ENCODE measurements at places on chromosomes 7 and 10.

DNA sequence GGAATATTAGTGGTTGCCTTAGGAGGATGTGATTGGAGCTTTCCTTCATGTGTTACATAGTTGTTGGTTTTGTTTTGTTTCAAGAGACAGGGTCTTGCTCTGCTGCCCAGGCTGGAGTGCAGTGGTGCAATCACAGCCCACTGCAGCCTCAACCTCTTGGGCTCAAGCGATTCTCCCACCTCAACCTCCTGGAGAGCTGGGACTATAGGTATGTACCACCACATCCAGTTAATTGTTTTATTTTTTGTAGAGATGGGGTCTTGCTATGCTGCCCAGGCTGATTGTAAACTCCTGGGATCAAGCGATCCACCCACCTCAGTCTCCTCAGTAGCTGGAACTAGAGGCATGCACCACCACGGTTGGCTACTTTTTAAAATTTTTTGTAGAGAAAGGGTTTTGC is 86.1 kb downstream of the RABGEF1 start:
- no peak for DNase-seq

- no peak for DNase-seq
Observed at GRCh38 chr10:123156078-123156477, 1.9 kb downstream of the BUB3 start.

- no peak for DNase-seq
Observed at GRCh38 chr10:96951954-96952353, 119.9 kb downstream of the LCOR start.

DNA sequence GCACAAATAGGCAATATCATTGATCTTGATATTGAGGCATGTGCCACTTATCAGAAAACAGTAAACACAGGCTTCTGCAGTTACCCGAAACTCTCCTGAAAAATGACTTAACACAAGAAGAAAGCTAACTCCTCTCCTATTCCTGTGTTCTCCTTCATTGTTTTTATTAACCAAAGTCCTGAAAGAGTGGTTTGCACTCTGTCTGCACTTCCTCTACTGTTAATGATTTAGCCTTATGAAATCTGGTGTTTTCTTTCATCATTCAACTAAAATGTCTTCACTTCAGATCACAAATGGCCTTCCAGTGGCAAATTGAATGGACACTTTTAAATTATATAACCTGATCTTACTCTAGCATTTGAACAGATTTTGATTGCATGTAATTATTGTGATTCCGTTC is 630.6 kb upstream of the PHF14 start:
- DNase-seq: no peak

DNA sequence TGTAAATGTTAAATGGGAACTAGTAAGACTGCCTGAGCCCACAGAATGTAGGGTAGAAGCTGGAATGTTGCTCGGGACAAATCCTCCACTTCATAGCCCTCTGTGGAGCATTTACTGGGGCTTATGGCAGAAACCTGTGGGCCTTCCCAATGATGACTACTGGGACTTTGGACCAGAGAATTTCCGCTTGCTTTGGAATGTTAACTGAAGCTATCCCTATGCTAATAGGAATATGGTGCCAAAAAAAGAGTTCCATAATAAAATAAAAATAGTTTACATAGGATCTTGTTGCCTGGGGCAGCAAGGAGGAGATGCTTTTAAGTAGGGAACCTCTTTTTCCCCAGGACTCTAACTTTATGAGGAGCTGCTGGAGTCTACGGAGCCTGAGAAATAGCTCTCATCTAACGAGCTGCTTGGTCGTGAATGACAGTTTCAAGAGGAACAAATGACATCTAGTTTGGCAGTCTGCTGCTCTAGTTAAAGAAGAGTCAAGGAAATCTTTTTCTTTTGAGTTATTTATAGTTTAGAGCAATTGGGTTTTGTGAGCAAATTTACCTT is 5.7 kb upstream of the DYNC2I1 start:
- DNase-seq: no peak

DNA sequence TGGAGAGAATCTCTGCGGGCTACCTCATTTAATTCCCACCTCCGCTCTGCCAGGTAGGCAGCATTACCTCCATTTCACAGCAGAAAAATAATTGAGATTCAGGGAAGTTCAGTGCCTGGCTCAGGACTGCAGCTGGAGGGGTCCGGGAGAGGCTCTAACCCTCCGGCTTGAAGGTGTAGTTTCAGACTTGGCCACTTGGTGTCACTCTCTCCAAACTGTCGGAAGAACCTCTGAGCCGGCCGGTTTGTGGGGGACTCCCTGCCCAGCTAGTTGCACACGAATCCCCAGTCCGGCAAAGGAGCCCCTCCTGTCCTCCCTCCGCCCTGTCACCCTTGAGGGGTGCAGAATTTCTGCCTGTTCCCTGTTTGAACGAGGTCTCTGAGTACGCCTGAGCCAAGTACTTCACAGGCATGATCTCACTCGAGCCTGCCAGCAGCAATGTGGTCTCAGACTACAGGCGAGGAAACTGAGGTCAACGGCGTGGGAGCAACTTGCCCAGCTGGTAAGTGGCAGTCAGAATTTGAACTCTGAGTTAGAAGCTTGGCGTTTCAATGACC is 144.7 kb upstream of the ZNF716 start:
- no peak for DNase-seq

- no peak for DNase-seq
Observed at GRCh38 chr7:135791543-135792362, 43.1 kb upstream of the FAM180A start.

Measured in activated CD4-positive, alpha-beta T cell treated with anti-CD3 and anti-CD28 coated beads, Interleukin-2, Interleukin-6, amounts not matched to agents 100 ng/mL and 50 ng/mL, durations not matched to agents 16 hours and 8 hours (primary cell).